H4 (cell line): ENCODE measurements at places on chromosomes 11 and 22.

DNA sequence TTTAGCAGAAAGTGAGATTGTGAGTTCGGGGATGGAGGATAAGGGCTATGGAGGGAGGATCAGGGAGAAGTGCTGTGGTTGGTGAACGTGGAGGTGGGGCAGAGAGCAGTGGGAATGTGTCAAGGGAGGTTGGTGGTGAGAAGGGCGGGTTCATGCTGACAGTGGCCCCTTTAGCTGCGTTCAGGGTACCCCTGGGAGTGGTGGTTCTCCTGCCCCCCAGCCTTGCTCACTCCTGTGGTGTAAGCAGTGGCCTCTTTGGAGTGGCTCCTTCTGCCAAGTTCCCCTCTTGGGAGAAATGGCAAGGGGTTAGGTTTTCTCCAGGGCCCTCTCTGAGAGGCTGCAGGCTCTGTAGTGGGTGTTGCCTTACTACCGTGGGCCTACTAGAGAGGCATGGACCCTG, 16.1 kb upstream of the NECTIN1 start:
- DNase-seq = no peak

DNA sequence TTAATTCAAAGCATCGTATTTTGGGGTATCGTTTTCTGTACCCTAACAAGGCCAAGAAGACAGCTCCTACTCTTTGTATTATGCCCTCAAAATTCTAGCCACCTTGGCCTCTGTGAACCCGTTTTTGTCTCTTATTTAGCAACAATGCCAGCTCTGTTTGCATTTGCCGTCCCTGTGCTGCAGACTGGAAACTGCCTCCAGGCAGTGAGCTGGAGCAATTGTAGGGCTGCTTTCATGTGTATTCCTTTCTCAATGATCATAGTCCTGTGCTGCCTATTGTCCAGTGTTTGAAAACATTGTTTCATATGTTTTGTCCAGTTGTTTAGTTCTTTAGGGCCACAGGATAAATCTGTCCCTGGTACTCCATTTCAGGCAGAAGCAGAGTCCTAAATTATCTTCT, 19.9 kb upstream of the BACE1-AS start:
- DNase-seq = no peak

DNA sequence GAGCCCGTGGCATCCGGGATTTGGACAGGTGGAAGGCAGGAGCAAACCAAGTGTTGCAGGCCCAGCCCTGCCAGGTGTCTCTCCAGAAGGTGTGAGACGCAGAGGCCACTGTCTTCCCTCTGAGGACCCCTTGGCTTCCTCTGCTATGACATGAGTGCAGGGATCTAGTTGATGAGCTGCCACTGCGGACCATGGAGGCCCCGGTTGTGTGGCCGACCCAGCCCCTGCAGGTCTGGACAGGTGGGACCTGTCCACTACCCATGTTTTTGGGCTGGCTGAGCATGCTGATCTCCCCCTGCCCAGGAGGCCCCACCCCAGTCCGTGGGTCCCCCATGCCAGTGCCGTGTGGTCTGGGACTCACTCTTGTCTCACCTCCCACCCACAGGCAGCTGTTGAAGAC, 22.9 kb downstream of the PRR5 start:
- DNase-seq = no peak

DNA sequence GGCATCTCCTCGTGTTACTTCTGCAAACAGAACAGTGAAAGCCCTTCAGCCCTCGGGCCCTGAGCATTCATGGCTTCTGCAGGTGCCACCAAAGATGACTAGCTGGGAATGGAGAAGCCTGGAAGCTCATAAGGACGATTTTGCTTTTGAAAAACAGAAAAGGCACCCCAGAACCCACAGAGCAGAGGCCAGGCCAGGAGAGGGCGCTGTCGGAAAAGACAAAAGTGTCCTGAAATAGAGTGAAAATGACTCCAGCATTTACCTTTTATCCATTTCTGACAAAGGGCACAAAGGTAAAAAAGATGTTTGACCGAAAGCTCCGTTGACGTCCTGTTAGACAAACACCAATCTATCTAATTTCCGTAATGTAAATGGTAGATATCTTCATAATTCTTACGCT, 37.6 kb downstream of the ZNF195 start:
- no peak for DNase-seq
